ENCODE measurements at places on chromosomes 7 and 10.
A peak's percentile ranks its signal among the peaks of the same experiment; 100 is the strongest.

GRCh38 chr7:36192053-36192824 is 39.2 kb downstream of the EEPD1 start:
- DNase-seq = no peak

GRCh38 chr7:101671371-101672356 is 42.6 kb upstream of the MYL10 start:
- DNase-seq = no peak

GRCh38 chr7:128380483-128381106 is 19.1 kb upstream of the PRRT4 start:
- DNase-seq = no peak

DNA sequence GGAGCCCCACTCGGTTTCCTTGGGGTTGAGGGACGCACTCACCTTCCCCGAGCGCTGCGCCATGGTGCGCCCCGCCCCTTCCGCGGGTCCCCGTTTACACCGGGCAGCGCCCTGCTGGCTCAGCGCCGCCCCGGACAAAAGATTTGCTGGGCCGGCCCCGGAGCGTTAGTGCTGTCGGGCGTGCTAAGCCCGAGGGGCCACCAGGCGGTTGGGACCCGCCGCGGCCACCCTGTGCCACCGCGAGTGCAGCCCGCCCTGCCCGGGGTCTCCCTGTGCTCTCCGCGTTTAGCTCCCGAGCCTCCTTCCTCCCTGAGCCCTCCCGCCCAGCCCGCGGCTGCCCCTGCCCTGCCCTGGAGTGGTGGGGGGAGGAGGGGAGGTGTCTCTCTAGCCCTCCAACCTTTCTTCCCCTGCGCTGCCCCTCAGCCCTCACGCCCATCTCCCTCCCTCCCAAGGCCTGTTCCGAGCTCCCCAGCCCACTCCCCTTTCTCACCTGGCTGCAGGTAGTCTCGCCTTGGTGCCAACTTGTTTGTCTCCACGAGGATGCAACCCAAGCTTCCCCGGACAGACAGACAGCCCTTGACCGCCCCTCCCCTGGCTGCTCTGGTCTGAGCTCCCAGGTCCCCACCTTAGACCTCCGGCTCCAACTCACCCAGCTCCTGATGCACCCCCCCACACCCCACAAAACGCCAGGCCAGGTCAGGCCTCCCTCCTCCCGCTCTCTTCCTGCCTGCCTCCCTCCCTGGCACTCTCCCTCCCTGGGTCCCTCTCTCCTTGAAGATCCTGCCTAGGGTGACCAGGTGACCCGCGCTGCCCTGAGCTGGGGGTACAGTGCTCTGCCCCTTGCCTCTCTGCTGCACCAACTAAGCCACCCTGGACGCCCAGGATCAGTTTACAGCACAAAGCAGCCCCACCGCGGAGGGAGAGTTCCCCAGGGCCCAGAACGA is at the start of gene CRYGN:
TSS of gene CRYGN (minus strand) at position 287 of the 944 bp plus-strand sequence. CDS start at position 63, 224 bp downstream.
- DNase-seq = peak; percentile 24

DNA sequence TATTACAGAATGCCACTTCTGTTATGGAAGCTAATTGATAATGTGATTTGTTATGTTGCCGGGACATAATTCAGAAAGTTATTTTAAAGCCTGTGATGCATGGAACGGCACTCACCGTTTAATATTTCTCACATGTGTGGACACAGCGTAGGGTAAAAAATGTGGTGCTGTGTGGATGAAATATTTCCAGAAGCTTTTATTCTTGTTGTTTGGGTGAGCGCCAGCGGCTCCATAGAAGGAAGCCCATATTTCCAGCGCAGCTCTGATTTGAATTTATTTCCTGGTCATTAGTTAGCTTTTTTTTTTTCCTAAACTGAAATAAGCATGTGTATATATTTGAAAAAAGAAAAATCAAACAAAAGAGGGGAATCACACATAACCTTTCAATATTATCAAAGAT is 20.2 kb upstream of the NKX6-2 start:
- no peak for DNase-seq

GRCh38 chr10:4194231-4194630 is 409.2 kb upstream of the KLF6 start:
- DNase-seq = no peak

- DNase-seq = no peak
Observed at GRCh38 chr10:114504769-114505579, 100.7 kb upstream of the AFAP1L2 start.
